Stimulated activated CD4-positive, alpha-beta T cell treated with anti-CD3 and anti-CD28 coated beads, Interleukin-1b, Interleukin-23, amount 100 ng/mL, for 1 hour (primary cell): ENCODE measurements at places on chromosomes 11 and 22.

DNA sequence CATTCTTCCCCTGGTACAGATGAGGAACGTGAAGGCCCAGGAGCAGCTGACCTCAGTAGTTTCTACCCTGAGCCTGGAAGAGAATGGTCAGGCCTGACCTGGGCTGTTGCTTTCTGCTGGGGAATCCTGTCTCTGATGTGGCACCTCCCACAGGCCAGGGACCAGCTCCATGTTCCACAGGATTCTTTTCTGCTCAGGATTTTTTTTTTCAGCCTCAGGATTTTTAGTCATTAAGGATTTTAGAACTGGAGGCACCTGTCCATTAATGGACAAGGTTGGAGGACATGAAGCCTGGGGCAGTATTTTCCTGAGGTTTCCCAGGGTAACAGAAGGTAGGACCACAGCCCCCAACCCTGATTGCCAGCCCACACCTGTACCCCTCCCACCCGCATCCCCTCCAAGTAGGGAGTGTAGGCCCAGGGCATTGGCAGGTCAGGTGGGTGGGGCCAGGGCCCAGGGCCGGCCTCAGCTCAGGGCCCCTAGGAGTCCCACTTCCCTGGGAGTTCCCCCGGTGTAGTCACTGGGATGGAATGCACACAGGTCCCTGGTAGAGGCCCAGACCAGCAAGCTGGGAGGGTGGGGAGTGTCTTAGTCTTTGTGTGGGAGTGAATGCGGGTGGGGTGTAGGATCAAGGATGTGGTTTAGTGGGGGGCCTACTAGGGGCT, 16.1 kb downstream of the BIK start:
- DNase-seq = no peak

DNA sequence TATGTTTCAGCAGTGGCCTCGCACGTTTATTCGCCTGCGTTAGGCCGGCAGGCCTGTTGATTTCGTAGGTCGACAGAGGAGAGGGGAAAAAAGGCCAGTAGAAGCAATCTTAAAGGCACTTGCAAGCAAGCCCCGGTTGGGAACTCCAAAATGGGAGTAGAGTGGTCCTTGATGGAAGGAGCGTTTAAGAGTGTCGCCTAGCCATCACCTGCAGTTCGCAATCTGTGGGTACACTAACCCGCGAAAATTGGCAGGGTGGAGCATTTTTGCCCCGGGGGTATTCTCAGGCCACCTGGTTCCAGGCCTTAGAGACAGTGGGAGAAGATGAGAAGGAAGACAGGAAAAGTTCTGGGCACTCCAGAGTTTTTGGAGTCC, 1.1 kb downstream of the EWSR1 start:
- DNase-seq = no peak

- DNase-seq = no peak
These were observed 18.4 kb downstream of the B3GAT1 start for GRCh38 chr11:134393638-134394037.

DNA sequence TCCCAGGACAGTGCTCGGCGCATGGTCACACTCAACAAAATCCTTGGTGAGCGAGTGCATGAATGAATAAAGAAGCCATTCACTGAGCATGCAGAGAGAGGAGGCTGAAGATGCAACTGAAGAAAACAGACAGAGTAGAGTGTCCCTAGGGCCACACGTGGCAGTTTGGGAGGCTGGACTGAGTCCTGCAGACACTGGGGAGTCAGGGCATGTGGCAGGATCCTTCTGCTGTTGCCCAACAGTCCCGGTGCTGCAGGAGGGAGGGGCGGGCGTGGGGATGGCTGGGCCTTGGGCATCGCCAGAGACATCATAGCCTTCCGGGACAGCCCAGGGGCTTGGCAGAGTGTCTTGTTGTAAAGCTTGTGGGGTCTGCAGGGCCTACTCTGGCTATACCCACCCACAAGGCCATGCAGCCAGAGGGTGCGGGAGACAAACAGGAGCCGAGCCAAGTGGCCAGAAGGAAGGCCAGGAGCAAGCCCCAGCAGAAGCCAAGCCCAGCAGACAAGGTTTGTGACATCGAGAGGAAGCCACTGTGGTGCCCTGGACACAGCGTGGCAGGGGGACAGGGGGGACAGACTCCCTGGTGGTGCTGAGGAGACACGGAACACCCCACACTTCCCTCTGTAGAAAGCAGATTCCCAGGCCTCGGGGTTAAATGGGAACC, 26.7 kb upstream of the FBLN1 start:
- DNase-seq = no peak

GRCh38 chr11:21640491-21640890, 552.4 kb upstream of the ANO5 start:
- no peak for DNase-seq

- DNase-seq = no peak
These were observed 123.5 kb downstream of the UVRAG start for GRCh38 chr11:75938543-75938942.

DNA sequence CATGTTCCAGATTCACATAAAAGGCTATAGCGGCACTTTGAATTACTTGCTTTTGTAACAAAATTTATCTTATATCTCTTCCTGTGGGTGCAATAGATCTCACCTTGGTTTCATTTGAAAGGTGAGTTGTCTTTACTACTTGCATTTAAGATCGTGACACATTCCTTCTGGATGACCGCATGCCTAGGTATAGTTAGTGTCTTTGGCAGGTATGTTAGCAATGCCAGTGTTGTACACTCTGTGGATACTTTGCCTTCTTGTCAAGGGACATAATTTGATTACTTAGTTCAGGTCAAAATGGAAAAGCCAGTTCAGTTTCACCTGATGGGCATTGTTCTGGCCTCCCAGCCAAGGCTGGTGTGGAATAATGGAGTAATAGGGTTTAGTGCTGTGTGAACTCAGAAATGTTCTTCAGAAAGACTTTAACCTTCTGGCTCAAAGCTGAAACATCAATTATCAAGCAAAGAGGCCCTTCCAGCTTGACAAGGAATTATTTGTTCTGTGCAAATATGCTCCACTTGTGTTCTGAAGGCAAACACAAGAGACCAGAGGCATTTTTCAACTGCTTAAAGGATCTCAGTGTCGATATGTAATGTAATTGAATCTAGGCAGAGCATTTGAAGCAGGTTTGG, 64.6 kb downstream of the AMOTL1 start:
- no peak for DNase-seq

DNA sequence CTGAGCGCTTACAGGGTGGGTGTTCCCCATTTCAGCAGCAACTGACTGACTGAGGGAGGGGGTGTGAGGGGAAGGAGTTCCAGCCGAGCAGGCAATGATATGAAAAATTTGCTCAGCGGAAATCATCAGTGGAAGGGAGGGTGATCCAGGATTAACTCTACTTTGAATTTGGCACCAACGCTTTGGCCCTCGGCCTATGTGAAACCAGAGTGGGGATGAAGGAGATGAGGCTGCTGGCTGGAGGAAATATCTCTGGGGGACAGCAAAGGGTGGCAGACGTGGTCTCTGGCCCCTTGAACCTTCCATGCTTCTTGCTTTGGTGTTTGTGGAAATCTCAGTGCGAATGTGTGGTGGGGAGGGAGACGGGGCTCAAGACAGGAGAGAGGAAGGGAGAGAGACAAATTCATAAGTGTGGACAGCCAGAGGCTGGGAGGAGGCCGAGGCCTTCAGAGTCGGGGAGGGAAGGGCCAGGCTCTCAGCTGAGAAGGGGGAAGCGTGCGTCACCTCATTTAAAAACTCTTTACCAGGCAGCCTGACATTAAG, 83.6 kb downstream of the FDX1 start:
- DNase-seq = no peak

GRCh38 chr22:19757140-19757984, 3.2 kb upstream of the TBX1 start:
- DNase-seq = no peak

GRCh38 chr22:33474587-33474986, 416.4 kb upstream of the SYN3 start:
- no peak for DNase-seq

- DNase-seq = no peak
These were observed 2.4 kb upstream of the TMEM132A start for GRCh38 chr11:60921777-60922335.

DNA sequence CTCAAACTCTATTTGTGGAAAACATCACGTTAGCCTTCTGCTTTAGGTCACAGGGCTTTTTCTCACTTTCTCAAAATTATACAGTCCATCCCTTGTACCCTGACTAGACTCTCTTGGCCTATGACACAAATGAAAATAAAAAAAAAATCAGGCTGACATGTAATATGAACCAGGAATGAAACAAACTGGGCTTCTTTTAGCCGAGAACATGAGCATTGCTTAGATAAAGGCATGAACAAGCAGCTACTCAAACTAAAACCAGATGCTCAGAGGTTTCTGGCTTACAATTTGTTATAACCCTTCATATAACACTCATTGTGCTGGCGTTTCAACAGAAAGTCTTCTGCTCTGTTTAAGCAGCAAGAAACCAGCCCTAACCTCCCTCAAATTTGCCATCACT, 265.5 kb upstream of the NARS2 start:
- no peak for DNase-seq

DNA sequence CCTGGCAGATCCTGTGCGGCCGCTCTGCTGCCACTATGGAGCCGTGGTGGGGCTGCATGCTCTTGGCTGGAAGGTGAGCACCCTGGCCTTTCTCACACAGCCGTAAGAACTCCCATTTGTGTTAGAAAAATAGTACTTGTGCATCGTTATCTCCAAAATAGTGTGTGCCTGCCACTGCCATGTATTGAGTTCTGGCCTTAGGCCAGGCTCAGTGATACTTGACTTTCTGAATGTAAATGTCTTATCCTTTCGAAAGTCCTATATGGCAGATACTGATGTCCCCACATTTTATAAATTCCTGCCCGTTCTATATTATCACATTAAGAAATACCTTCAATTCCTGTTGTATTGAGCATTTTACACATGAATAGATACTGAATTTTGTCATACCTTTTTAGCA, 4.4 kb upstream of the TMEM179B start:
- DNase-seq = no peak

DNA sequence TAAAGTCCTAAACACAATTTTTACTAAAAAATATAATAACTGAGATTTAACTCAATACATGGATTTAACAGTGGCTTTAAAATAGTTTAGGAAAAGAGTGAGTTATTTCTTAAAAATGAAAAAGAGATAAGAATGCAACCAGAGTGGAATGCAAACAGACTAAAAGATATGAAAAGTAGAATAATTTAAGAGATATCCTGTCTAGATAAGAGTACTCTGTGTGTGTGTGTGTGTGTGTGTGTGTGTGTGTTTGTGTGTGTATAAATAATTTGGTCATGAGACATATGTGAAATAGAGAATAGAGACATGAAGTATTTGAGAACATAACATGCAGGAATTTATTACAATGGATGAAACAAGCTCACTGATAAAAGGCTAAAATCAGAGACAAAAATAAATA, 986.9 kb upstream of the CHORDC1 start:
- no peak for DNase-seq

- no peak for DNase-seq
These were observed 2.4 kb downstream of the ASPHD2 start for GRCh38 chr22:26431261-26431995.

DNA sequence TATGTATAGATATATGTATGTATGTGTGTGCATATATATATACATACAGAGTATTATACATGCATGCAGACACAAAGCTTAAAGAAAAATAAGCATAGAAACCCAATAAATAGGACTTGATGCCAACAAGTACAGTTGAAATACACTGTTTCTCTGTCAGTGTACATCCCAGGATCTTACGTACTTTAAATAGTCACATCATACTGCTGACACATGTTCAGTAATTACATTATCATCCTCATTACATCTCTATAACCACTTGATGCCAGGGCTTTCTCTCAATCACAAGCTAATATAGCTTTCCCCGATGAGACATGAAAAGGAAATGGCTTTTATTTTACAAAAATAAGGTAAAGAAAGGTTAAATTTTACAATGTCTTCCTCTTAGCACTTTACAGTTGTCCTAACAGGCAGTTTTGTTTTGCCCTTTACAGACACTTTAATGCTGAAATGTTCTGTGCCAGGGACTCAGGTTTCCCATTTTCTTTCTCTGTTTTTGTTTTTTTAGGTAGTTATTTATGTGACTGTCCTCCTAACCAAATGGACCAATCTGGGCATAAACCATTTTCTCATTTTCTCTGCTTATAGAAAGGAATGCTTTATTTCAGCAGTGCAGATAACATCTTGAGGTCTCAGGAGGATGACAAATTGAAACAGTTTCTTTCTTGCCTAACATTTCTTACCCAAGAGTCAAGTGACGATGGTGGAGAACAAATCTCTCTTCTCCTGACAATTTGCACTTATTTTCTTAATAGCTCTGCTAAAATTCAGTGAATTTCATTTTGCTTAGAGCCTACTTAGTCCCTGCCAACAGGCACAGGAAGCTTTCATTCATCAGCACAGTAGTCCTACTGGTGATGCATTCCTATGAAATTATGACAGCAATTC, 350.2 kb downstream of the TTC28 start:
- no peak for DNase-seq

DNA sequence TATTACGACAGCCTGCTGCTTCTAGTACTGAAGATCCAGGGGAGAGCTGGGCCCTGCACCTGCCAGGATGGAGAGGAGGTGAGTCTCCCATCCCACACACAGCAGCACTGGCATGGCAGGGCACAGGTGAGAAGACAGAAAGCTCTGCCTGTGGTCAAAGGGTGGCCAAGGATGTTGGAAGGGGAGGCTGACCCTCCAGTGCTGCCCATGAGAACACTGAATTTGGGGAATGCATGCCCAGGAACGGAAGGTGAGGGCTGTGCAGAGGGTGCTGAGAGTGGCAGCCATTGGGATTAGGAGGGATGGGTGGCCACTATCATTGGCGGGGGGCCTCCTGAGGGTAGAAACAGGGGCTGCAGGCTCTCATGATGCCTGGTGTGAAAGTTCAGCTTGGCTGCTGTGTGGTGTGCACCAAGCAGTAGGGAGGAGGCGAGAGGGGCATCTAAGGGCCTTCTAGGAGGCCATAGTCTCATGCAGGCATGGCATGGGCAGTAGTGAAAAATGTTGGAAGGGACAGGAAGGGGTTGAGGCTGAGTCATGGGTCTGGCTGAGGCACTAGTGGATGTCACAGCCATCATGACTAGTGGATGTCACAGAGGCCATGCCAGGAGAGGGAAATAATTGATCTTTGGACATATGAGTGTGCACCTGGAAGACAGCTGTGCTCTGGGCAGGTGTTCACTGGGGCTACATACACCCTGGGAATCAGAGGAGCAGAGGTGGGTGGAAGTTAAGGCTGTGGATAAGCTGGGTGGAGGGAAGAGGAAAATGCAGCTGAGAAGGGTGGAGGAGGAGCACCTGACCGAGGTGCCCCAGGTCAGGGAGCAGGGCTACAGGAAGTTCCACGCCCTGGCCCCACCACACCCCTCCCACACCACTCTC, 2.5 kb upstream of the LRRC74B start:
- DNase-seq = no peak

- DNase-seq = no peak
These were observed 32.1 kb downstream of the SNU13 start for GRCh38 chr22:41656556-41656955.

GRCh38 chr11:7600205-7600775, 73.0 kb downstream of the CYB5R2 start:
- DNase-seq = no peak

GRCh38 chr11:1342946-1343345, 33.5 kb upstream of the TOLLIP start:
- DNase-seq = no peak

GRCh38 chr11:117395476-117395875, 67.8 kb downstream of the CEP164 start:
- DNase-seq = no peak
